CD4-positive, alpha-beta T cell (primary cell): ENCODE measurements at places on chromosomes 6 and 20. TPM values are rescaled to one million over a fixed set of nuclear protein-coding genes. Genes with fewer than 3 reads are reported as not detected.

The OR5V1 gene
- not detected for total RNA-seq

The SPTLC3 gene
- total RNA-seq, result 0.38 TPM

The FGD2 gene
- total RNA-seq, result 1.2 TPM

The BLCAP gene
- 60.1 TPM for total RNA-seq

The OPRL1 gene
- 1.2 TPM for total RNA-seq

The GSTA3 gene
- total RNA-seq, result not detected

The UBE2C gene
- 0.52 TPM for total RNA-seq

The TDRD6 gene
- not detected for total RNA-seq

The IP6K3 gene
- not detected for total RNA-seq

The BTN1A1 gene
- total RNA-seq, result not detected

The MUC22 gene
- not detected for total RNA-seq

The SLC22A3 gene
- not detected for total RNA-seq

The SOBP gene
- total RNA-seq, result 0.17 TPM

The MYH7B gene
- total RNA-seq, result 0.58 TPM

The PRPH2 gene
- total RNA-seq, result 0.11 TPM

DNA sequence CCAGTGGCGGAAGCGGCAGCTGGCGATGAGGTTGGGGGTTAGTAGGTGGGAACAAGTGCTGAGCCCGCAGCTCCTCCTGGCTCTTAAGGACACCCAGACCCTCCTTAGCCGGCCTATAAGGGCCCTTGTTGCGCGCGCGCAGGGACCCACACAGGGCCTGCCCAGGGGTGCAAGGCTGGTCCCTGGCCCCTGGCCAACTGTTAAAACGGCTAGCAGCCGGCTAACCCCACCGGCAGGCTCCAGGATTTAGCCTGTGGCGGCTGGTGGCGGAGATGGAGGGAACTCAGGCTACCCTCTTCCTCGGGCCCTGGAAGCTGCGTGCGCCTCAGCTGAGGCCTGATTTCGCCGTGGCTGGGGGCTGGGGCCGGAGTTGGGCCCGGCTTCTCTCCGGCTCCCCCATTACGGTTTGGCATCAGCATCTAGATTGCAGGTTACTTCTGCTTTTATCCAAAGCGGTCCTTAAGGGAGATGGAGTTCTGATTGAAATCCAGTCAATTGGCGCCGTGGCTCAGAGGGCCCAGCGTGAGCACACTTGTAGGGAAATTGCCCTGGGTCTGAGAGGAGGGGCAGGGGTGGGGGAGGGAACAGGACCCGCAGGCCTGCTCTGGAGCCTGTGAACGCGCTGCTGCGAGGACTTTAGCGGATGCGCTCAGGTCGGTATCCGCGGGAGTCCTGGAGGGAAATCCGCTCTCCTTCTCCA lies 36.9 kb upstream of the CCDC167 start:
- no peak for DNase-seq

DNA sequence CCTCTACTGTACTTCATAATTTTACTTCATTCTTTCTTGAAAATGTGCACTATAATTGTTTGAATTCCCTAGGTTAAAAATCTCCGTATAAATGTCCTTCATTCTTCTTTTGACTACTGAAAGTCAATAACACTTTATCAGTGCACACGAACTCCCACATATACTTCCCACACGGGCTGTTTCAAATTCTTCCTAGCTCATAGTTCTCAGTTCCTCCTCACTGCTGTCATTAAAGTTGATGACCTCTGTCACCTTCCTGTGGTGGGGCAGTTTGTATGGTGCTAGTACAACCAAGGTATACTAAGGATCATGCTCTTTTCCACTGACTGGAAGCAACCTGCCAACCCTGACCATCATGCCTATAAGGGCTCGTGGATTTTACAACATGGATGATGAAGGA lies 40.0 kb upstream of the CD2AP start:
- DNase-seq, result no peak

- no peak for DNase-seq
These were observed 44.5 kb upstream of the GJE1 start for GRCh38 chr6:142087950-142088857.

DNA sequence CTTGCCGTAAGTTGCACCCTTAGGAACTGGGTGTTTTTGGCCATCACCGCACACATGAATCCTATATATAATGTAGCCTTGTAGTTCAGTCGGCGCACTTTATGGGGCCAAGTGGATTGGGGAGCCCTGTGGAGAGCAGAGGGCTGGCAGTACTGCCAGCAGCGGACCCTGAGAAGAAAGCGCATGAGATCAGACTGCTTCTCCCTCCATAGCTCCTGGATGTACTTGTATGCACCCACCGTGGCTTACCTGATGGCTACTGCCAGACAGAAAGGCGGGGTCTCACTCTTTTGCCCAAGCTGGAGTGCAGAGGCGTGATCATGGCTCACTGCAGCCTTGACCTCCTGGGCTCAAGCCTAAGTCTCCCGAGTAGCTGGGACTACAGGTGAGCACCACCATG lies 32.8 kb upstream of the OVOL2 start:
- no peak for DNase-seq

DNA sequence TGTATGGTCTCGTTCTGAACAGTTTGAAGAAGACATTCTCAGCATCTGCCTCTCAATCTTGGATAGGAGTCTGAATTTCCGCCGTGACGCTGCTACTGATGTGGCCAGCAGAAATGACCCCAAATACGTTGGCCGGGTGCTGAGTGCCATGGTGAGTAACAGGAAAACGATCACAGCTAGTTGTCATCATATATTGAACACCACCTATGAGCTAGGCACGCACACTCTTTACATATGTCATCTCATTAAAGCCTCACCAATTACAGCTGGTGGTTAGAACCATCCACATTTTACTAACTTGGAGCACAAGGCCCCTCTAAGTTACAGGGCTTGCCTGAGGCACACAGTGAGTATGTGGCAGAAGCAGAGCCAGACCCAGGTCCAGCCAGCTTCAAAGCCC lies 17.1 kb downstream of the TGM3 start:
- DNase-seq, result no peak

GRCh38 chr6:145244349-145245100 lies 490.8 kb downstream of the EPM2A start:
- no peak for DNase-seq

- DNase-seq, result no peak
These were observed 4.5 kb upstream of the SYS1 start for GRCh38 chr20:45358282-45359068.

GRCh38 chr6:87182321-87182720 lies 27.0 kb downstream of the ZNF292 start:
- DNase-seq, result no peak

DNA sequence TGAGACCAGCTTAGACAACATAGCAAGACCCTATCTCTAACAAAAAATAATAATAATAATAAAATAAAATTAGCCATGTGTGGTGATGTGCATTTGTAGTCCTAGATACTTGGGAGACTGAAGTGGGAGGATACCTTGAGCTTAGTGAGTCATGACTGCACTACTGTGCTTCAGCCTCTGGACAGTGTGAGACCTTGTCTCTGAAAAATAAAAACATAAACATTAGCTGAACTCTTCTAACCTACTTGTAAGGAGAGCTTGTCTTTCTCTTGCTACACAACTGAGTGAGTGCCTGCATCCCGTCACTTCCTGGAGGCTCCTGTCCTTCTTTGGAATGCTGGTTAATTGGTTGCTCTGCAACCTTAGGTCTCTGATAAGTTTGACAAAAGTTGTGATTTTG lies 5.1 kb upstream of the DBNDD2 start:
- no peak for DNase-seq

DNA sequence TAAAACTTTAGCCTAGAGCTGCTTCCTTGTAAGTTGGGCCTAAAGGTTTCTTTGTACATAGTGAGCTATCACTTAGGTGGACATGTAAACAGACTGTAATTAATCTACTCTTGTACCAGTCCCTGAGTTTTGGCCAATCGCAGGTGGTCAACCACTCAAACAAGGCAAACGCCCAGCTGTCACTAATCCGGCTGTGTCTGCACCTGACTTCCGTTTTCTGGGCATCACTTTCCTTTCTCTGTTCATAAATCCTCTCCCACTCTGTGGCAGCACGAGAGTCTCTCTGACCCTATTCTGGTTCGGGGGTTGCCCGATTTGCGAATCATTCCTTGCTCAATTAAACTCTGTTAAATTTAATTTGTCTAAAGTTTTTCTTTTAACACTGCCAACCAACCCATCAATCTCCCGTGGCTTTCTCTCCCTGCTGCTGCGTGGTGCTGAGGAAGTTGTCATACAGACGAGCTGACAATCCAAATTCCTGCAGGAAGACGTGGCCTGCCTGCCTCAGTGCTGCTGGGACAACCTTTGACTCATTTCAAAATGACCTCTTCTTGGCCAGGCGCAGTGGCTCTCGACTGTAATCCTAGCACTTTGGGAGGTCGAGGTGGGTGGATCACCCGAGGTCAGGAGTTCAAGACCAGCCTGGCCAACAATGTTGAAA lies 206.3 kb downstream of the QKI start:
- no peak for DNase-seq

- no peak for DNase-seq
These were observed 26.4 kb downstream of the MRS2 start for GRCh38 chr6:24429146-24429545.

DNA sequence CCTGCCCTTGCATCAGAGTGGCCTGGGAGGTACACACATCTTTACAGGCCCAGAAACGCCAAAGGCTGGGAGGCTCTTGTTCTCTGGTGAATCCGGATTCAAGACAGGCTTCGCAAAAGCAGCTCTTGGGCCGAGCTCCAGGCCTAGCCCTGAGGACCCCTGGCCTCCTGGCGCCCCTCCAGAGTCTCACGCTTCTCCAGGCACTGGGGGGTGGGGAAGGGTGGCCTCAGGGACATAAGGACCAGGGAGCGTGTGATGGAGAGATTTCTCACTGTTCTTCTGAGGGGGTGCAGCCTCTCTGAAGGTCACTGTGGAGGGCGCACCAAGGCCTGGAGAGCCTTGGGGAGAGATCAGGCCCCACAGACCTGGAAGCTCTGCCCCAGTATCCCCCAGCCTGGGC lies 349.2 kb downstream of the ZFAND3 start:
- no peak for DNase-seq

- DNase-seq, result no peak
These were observed 92.8 kb upstream of the PRSS16 start for GRCh38 chr6:27154696-27155095.

DNA sequence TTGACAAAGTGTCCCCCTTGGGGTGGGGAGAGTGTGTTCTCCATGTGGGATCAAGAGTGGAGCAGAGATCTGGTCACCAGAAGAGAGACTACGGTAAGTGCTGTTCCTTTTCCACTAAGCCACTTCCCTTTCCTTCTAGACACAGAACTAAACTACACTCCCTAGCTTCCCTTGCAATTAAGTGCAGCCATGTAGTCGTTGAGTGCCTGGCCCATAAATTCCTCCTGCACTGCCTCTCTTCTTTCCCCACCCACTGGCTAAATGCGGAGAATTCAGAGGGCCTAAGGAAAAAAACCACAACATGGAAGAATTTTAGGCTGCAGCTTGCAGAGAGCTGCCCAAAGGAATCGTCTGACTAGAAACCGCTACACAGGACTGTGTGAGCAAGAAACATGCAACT lies 1.5 kb downstream of the WDR27 start:
- no peak for DNase-seq

DNA sequence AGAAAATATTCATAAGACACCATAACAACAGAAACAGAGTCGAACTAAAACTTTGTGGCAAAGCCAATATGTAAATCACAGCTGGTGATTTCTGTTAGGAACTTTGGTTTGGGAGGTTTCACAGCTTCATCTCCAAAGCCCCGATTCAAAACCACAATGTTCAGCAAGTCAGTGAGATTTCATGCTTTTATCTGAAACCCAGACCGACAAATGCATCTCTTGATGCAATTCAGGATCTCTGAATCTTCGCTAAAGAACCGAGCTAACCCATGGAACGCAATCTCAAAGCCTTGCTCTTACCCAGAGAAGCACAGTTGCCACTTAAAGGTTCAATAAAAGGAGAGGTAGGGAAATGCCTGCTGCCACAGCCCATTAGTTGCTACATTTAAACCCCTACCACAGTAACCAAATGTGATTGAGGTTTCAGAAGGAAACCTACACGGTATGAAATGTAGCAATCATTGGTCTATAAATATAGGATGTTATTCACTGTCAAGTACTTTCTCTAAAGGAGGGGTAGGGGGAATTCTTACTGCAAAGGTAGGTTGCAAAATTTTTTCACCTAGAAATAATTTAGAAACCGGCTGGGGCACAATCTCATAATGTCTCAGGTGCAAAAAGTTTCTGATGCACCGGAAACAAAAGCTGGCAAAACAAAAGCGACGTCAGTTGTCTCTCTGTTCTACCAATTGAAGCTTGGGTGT lies 381.0 kb upstream of the ARID1B start:
- DNase-seq, result no peak

DNA sequence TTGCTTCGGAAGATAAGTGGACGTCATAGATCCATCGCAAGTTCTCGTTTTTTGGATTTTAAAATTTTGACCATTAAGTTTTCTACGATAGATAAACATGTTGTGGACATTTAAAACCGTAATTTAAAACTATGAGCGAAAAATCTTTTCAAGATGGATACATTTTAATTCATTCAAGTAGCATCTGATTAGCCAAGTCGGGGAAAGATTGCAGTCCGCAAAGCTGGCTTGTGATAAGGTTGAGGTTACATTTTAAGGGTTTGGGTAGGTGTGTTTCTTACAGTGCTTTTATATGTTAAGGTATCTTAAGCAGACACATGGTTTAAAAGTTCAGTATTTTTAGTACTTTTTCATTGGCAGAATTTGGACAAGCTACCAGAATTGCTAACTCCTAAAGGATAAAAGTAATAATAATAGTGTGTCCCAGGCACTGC lies 1.2 kb downstream of the WTAP start:
- no peak for DNase-seq

- DNase-seq, result peak; percentile 37
These were observed 6.1 kb downstream of the C20orf173 start for GRCh38 chr20:35523298-35523888.

- DNase-seq, result no peak
These were observed 5.3 kb downstream of the ARFGEF2 start for GRCh38 chr20:48926821-48927220.

GRCh38 chr6:3308106-3308505 lies 49.4 kb downstream of the PSMG4 start:
- no peak for DNase-seq

DNA sequence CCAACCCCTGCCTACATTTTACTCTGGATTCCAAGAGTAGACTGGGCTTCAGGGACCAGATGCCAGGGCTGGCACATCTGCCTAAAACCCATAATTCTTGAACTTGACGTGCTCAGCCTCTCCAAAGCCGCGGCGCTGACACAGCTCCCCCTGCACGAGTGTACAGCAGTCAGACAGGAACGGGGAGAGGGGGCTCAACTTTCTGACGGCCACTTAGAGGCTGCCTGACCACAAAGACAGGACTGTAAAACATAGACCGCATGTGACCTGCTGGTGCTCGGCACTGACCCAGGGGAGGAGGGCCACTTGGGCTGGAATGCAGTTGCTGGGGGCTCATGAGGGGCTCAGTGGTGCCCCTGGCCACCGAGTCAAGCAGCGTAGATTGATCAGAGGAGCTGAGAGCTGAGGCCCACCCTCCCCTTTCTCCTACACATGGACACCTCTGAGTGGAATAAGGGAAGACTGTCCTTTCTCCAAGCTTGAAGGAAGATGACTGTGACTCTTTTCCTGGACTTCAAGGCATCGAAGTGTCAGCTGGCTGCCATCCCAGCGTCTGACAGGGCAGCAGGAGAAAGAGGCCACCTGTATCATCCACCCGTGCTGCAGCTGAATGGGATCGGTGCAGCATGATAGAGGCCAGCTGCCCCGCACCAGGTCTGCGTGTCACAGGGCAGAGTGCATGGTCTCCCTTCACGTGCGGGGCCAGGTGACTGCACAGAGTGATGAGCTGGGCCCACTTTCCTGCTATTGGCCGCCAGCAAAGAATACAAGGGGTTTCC lies 171.3 kb upstream of the AGPAT4 start:
- no peak for DNase-seq
